ENCODE measurements at places on chromosomes 1 and 21. TPM values are rescaled to one million over a fixed set of nuclear protein-coding genes. Genes with fewer than 3 reads are reported as not detected.

The FCGR1A gene
- total RNA-seq: 9.8 TPM

The ITLN2 gene
- total RNA-seq: not detected

The CD53 gene
- total RNA-seq: 13.1 TPM

The KLHDC8A gene
- total RNA-seq: 18.6 TPM

DNA sequence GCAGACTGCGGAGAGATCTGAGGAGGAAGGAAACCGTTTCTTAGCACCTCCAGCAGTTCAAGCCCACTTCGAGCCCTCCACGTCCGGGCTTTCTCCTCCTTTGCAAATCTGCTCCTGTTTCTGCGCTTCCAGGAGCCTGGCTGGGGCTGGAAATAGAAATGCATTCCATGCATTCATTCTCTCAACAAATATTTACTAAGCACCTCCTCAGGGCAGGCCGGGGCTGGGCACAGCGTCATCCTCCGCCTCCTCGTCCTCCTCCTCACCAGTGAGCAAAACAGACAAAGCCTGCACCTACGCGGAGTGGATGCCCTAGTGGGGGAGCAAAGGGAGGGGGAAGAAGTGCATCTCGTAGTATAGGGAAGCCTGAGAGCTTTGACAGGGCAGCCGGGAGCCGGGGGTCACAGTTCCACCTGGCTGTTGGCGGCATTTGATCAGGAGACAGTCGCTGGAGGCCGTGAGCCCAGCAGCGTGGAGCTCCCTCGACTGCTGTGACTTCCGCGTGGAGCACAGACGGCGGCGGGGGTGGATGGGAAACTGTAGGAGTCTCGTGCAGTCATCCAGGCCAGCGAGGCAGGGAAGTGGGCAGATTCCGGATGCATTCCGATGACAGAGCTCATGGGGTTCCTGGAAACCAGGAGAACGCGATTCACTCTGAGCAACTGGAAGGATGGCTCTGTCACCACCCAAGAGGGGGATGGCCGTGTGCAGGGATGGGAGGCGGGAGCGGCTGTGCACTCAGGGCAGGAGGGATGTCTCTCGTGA, 93.5 kb downstream of the SIK1 start:
- DNase-seq: peak; percentile 50

DNA sequence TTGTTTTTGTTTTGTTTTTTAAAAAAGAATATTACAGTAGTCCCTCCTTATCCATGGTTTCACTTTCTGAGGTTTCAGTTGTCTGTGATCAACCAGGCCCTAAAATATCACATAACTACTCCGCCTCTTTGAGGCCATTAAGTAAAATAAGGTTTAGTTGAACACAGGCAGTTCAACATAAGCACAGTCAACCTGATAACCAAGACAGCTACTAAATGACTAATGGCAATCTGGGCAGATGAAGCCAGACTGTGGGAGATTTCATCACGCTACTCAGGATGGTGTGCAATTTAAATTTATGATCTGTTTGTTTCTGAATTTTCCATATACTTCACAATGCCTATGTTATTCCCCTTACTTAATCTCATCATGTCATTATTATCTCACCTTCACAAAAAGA, 30.1 kb downstream of the LDLRAD1 start:
- DNase-seq: no peak

DNA sequence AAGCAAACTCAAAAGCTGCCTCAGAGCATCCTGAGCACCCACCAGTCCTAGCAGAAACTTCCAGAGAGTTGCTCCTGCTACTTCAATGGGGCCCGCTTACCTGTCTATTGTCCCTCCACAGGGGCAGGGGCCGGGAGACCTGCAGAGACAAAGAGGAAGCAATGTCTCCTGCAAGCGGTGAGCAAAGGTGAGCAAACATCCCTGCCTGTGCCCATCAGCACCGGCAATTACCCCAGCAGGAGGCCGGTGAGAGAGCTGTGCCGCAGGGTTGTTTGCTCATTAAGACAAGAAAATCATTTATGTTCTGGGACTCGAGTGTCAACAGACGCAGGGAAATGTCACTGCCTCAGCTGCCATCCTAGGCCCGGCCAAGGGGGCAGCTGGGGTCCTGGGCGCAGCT, 53.8 kb upstream of the TARDBP start:
- DNase-seq: no peak

All from occipital lobe (tissue), 3 donors.